SHP77 treated with DMSO at 0.1 percent for 48 hours (cell line): ENCODE measurements at places on chromosomes 12 and 14.
A peak's percentile ranks its signal among the peaks of the same experiment; 100 is the strongest.

DNA sequence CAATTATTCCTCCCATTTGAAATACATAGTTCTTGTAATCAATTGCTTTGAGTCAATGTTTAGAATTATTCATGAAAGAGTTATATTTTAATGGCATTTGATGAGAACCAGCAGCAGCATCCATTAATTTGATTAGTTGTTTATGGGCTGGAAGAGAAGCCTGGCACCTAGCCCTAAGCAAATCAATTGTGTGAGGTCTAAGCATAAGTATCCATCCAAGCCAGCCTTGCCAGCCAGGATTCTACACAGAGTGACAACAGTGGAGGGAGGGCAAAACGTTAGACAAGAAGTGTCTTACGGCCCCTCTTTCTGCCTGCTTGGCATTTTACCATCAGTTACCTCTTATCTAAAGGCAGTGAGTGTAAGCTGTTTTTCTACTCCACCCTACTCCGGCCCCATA, 478.5 kb downstream of the NELL2 start:
- no peak for DNase-seq

DNA sequence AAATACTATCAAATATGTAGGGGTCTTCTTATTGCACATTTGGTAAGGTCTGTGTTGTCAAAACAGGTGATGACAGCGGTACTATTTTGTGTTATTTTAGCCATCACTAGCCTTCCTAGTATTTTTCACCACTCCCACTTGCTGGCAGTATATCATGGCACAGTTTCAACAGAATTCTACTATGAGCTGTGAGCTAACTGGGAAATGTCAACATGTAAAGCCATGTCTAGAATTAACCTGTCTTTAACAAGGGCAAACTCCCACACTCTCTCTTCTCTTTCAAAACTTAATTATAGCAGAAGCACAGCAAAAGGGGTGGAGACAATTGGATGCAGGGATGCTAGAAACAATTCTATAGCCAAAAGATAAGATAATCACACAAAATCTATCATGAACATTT, 253.4 kb downstream of the PAX9 start:
- peak; percentile 57 for DNase-seq

DNA sequence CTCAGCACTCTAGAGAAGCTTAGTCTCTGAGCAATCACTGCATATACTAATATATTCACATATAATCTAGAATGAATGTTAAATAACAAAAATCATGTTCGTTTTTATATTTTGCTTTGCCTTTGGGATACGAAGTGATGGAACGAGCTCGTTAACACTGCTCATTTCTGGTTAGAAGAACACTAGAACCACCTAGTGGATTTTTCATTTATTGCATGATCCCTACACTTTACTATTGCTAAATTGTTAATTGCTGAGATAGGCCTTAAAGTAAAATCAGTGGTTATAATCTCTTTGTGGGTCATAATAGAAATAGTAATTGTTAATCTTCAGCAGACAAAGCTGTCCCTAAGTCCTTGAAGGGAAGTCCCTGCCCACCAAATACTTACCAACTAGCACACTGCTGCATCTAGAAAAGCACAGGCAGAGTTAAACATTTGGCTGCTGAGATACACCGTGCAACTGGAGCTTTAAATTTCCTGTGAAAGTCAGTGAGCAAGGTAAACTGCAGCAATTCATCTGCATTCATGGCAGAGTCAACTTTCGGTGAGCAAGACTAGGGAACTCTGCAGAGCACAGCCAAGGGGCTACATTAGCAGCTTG, 353.7 kb downstream of the APAF1 start:
- DNase-seq, result peak; percentile 3

DNA sequence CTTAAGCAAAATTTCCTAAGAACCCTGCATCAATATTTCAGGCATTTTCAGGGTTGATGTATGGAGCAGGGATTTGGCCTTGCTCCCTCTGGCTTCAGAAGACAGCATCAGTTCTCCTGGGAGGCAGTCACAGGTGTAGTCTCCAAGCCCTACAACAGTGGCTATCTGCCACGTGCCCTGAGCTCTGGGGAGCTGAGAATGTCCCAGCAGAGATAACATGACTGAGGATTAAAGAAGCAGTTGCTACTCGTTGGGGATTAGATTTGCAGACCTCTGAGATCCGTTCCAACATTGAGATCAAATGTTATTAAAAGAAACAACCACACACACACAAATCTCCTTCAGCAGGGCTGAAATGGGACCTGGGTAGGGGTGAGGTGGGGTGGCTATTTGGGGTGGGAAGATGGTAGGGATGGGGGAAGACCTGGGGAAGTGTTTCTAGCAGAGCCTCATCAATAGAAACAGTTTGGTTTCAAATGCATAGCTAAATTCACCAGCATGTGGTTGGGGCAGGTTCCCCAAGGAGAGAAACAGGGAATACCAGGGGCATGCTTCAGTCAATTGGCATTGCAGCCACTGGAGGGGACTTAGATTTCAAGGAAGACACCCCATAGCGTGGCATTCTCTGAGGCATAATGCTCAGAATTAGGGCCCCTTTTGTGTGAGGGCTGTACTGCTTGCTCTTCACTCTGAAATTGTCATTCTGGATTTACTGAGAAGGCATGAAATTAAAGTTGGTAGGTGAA, 15.2 kb upstream of the FAM234B start:
- no peak for DNase-seq

DNA sequence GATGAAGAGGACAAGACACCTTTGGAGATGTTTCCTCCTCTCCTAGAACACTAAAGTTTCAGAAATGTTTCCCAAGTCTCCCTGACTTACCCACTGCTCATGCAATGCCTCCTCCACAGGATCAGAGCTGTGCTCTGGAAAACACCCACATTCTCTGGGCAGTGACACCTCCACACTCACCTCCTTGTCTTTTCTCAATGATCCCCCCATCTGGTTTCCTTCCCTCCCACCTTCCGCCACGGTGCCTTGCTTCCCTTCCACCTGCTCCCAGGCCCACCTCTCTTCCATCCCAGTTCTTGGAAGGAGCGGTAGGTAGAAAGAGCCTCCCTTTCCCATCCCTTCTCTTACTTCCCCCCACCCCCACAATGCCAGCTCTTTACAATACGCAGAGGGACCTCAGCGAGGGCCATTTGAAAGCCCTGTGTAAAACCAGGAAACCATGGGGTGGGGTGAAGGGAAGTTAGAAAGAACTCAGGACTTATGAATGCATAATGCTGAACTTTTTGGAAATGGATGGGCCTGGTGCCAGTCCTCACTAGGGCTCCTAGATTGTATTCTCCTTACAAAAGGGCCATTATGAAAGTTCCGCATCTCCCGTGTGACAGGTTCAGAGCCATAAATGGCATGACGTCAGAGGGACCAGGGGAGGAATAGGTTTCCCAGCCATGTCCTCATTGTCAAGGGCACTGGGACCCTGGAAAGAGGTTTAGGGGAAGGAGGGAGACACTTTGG, 12.8 kb downstream of the FBLN5 start:
- no peak for DNase-seq

DNA sequence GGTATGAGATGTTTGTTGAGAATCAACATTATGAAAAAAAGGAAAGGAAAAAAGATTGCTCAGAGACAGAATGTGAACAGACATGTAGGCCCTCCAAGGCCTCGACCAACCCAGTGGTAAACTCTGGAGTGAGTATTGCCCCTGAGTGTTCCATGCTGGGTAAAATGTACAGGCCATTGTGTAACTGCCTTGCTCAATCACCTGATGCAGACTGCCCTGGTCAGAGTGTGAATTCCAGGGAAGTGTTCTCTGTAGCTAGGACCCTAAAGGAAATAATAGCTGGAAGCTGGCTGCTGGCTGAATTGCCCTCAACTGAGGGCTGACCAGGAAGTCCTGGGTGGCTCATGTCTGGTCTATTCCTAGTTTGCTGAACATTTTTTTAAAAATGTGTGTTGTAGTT, 1081.4 kb upstream of the LRFN5 start:
- DNase-seq, result no peak

DNA sequence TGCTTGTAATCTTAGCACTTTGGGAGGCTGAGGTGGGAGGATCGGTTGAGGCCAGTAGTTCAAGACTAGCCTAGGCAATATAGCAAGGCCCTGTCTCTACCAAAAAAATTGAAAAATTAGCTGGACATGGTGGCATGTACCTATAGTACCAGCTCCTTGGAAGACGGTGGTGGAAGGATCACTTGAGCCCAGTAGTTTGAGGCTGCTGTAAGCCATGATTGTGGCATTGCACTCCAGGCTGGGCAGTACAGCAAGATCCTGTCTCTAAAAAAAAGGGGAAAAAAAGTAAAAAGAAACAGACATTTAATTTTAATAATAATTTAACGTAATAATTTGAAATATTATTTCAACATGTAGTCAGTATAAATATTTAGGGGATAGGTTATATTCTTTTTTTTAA, 16.1 kb downstream of the MON2 start:
- no peak for DNase-seq

DNA sequence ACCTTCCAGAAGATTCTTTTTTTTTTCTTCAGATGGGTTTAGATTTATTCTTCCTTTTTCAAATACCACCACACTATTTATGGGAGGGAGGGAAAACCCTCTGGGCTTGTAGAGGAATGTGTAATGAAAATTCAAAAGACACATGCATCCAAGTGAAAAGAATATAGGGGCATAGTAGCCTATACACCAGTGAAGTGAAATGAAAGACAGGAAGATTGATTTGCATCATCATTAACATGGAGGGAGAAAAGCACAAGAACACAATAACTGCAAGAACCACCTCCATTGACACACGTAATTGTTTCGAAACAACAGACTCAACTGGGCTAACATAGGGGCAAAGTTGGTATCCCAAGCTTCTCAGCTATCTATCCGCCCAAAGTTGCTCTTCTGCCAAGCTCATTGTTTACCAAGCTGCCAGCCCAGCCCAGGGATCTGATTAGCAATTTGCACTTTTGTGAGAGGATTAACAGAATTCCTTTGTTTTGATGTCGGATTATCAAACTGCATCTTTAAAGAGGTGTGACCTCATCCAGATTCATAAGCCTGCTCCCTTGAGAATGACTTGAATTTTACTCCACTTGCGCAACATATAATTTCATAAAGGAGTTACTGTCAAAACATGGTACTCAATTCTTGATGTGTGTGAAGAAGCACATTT, 430.5 kb upstream of the SOX5 start:
- DNase-seq, result no peak

- no peak for DNase-seq
Observed at GRCh38 chr14:57314396-57315089, 45.8 kb downstream of the AP5M1 start.

DNA sequence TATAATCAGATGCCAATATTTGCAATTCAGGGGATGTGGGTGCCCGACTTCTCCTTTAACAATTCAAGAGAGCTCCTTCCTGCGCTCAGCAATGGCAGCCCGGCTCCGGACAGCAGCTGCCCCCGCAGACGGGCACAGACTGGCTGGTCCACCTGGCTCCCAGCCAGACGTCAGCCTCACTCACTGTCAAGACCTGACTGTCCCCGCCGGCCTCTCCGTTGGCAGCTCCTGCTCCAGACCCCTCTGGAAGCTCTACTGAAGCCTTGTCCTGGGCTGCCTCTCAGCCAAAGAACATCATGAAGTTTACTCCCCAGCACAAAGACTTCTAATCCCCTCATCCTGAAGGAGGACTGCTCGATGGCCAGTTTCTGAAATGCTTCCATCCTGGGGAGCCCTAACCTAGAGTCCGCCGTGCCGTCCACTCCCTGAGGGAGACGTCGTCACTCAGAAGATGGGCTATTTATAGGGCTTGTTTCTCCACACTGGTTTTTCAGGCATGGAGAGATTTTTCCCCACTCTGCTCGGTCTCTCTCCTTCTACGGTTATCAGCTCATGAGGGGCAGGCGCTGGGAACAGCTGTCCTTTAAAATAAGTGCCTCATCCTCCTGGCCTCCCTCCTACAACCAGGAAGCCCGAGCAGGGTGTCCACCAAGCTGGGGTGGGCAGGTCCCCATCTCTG, 126.2 kb downstream of the RFLNA start:
- DNase-seq, result no peak

DNA sequence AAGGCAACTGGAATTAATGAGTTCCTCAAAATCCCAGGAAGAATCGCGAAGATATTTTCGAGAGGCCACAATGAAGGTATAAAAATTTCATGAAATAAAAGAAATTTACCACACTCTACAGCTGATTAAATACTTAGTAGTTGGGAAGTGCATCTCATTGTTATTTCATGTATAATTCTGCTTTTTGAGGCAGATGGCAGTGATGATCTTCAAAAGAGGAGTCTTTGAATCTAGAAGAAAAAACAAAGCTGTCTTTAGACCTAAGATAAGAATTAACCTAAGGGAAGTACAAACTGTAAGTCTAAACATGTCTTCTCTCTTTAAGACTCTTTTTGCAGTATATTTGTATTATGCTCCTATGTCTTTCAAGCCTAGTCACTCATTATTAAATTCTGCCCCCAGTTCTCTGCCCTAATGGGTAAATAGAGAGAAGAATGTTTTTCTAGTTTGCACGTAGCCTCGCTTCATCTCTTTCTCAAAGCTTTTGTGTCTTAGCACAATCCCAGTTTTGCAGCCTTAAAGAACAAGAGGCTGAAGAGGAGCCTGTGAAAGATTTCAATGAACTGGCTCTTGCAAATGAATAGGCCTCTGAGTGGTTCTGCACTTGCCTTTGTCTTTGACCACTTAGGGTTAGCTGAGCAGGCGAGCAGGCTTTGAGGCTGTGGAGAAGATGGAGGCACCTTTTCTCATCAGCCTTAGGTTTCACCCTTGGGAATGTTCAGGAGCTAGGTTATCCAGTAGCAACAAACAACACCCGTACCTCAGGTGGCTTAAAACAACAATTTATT, 32.7 kb downstream of the CFAP54 start:
- no peak for DNase-seq

DNA sequence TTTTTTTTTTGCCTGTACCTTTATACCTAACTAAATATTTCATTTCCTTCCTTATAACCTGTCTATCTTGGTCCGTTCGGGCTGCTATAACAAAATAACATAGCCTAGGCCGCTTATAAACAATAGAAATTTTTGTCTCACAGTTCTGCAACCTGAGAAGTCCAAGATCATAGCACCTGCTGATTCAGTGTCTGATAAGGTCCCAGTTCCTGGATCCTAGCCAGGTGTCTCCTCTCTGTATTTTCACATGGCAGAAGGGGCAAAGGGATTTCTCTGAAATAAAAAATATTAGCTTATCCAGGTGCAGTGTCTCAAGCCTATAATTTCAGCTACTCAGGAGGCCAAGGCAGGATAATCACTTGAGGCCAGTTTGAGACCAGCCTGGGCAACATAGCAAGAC, 1046.6 kb upstream of the USP15 start:
- peak; percentile 21 for DNase-seq

DNA sequence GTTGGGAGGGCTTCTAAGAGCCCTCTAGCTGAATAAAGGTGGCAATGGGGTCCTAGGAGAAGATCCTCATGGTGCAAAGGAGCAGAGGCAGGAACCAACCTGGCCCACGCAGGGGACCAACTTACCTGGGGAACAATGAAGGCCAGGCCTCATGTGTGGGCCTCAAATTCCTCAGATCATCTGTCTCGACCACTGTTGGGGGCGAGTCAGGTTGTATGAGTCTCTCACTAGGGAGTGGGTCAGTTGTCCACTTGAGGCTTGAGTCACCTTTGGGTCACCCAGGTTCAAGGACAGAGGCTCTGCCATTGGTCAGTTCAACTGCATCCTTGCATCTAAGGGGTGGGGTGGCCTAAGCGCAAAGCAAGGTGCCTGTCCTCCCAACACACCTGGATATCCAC, 43.7 kb upstream of the BDKRB2 start:
- no peak for DNase-seq
